HepG2 (cell line): ENCODE measurements at places on chromosomes 6 and 20. TPM values are rescaled to one million over a fixed set of nuclear protein-coding genes. Genes with fewer than 3 reads are reported as not detected.

The GNMT gene
- 2.8 and 3.8 TPM in 2 replicates for polyA plus RNA-seq

The GRM1 gene
- not detected in 2 replicates for polyA plus RNA-seq

DNA sequence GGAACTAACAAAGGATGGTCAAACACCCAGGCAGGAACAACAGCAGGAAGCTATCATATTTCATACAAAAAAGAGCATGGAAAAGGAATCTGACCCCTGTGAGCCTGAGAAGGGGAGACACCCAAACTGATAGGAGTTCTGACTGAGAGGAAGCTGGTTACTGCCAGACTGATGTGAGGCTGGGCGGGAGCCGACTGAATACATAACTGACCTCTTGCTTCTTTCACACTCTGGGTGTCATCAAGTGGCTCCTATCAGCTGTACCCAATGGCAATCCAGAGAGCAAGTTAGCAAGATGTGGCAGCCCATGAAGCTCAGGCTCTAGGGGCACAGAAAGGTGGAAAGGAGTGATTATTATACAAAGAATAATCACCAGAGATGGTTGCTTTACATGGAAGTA, 795.1 kb upstream of the HS3ST5 start:
- no peak for DNase-seq

- no peak for DNase-seq
Measured at GRCh38 chr6:134230940-134231339, 87.0 kb downstream of the SGK1 start.

- DNase-seq = no peak
Measured at GRCh38 chr20:5401277-5401875, 84.6 kb upstream of the PROKR2 start.

- DNase-seq = no peak
Measured at GRCh38 chr20:15812696-15813095, 760.6 kb downstream of the KIF16B start.

DNA sequence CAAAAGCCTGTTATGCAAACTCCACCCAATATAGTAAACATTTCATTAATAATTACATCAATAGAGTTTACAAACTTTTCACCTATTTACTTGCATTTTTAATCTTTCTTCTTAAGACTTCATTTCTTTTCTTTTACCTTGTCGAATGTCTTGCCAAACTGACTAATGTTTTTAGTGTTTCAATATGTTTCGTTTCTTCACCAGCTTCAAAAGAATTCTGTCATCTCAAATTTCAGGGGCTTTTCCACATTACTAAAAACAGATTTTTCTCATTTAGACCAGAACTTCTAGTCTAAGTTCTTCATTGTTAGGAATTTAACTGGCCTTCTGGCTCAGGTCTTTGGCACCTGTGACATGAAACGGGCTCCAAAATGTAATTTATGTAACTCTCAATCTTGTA, 196.5 kb downstream of the ARHGAP18 start:
- no peak for DNase-seq

DNA sequence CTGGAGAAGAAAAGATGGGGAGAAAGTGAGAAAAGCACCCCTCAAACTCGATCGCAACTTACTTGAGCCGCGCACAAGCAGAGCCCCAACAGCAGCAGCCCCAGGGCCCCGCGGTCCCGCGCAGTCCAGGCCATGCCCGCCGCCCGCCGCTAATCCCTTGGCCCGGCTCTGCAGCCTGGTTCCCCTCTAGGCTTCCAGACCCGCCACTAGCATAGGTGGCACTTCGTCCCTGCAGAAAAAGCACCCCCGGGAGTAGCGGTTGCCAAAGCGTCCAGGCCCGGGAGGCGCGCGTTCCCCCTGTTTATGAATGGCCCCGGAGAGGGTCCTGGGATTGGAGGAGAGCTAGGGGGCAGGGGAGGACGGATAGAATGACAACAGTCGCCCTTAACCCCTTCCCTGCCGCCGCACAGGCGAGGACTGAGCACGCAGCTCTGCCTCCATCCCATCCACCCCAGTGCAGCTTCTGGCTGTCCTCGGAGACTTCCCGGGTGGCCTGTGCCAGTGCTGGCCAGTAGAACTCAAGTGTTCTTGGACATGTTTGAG, 19.9 kb downstream of the COL9A1 start:
- DNase-seq = no peak
